Activated effector memory CD4-positive, alpha-beta T cell treated with Interleukin-2 at 50 U/mL for 16 hours (primary cell): ENCODE measurements at places on chromosomes 4 and X.

GRCh38 chrX:13936521-13937225 is 93.0 kb downstream of the GEMIN8 start:
- no peak for DNase-seq

DNA sequence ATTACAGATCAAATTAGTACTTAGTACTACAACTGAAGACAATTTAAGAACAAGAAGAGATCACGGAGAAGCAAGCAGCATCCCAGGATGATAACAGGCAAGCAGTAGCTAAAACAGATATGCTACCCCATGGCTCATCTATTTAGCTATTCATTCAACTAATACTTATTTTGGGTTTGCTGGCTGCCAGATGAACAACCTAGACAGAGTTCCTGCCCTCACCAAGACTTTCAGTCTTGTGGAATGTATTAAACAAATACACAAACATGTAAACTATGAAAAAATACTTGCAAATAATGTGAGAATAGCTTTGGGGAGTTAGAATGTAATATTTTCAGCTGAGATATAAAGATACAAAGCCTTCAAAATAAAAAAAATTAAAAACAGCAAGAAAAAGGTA is 2.4 kb upstream of the CORIN start:
- no peak for DNase-seq

DNA sequence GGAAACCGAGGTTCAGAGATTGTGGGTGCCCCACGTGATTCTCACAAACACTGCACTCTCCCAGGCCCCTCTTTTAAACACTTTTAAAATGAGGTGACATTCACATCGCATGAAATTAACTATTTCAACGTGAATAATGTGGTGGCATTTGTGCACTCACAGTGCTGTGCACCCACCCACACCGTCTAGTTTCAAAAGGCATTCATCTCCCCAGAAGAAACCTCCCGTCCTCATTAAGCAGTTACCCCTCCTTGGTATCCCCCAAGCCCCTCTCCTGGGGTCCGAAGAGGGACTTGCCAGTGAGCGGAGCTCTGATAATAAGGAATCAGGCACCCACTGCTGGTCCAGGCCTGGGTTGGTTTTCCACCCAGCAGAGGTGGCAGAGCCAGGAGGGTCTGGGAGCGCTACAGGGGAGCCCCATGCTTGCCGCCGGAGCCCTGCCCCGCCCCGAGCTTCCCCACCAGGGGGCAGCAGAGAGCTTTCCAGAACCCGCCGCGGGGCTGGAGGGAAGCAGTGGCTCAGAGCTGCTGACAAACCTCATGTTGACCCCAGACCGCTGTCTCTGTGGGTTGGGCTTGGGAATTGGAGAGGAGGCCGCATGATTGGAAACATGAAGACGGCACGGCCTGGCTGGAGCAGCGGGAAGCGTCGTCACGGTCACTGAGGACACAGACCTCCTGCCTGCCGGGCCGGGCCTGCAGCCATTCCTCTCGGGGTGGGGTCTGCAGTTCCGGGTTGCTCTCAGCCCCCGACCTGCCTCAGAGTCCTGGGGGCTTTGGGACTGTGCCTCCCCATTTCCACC is 27.5 kb upstream of the HTRA3 start:
- peak; percentile 61 for DNase-seq

- DNase-seq, result no peak
These were observed 654 bp upstream of the STS start for GRCh38 chrX:7146703-7147412.

GRCh38 chrX:65900850-65901844 is 138.7 kb downstream of the VSIG4 start:
- no peak for DNase-seq

- no peak for DNase-seq
These were observed 18.0 kb downstream of the CMC4 start for GRCh38 chrX:155052738-155053498.

DNA sequence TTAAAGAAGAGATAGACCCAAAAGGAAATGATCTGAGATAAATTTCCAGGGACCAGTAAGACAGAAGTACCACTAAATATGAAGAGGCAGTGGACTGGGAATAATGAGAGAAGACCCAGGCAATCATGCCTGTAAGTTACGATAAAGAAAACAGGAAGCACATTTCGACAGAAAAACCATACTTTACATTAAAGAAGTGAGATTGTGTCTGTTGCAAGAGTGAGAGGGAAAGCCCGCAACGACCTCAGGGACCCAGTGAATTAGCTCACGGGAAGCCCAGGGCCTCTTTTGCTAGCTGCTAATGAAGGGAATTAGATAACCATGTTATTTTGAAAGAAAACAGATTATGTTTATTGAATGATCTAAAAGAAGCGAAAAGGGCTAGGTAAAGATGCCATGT is 28.9 kb upstream of the ACSL1 start:
- DNase-seq, result no peak

GRCh38 chrX:122641826-122642225 is 542.3 kb upstream of the GRIA3 start:
- no peak for DNase-seq

DNA sequence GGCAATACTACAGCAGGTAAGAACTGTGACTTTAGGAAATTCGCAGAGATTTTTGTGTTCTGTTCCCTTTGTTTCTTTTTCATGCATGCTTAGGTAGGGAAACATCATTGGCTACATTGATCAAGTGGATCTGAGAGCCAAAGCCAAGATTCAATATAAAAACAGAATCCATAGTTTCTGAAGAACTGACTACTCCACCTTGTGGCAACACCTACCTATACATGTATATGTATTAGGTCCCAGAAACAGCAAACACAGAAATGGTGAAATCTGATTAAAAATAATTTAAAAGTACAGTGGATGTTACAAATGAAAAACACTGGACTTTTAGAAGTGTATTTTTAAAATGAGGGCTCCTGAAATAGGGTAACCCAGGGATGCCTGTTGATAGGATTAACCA is 322.6 kb upstream of the MAOA start:
- DNase-seq, result no peak

DNA sequence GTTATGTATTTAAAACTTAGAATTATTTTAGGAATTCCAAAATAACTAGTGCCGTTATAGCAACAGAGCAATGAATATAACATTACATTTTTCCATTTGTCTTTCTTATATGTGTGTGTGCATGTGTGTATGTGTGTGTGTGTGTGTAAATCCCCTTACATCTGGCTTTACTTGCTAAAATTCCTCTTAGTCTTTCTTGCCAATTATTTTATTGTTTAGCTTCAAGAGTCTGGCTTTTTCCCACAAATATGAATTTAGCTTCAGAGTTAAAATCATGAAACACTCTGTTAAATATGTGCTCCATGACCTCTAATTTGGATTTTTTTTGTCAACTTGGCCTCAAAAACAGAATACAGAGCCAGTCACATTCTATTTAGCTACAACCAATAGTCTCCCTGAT is 18.9 kb downstream of the FGF13 start:
- no peak for DNase-seq

DNA sequence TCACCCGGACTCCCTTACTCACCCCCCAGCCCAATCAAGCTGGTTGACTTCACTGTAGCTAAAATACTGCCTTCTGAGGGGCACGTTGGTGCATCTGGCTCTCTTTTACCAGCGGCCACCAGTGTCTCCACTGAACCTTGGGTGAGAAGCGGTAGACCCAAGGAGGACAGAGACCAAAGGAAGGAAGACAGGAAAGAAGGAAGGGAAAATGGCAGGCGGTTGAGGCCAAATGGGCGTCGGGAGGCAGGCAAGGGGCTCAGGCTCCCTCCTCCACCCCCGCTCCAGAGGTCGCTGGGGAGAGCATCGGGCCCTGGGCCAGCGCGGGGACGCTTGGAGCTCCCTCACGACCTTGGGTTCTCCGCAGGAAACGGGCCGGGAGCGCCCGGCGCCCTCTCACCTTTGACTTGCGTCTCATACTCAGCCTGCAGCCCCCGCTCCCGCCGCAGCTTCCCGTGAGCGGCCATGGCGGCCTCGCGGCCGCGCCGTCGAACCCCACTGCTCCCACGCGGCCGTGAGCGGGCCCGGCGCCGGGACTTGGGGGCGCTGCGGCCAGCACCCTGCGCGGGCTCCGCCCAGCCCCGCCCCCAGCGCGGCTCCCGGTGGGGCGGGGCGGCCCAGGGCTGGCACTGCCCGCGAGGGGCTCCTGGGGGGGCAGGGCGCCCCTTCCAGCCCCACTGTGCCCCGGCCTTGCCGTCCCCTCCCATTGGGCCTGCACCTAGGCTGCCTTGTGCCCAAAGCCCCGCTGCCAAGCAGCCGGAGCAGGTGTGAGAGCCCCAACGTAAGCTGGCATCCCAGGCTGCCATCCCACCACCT is at the start of gene ARHGAP4:
ARHGAP4 (minus strand) TSS at position 526 of the 813 bp plus-strand sequence; CDS start at position 464, 62 bp downstream.
- no peak for DNase-seq

DNA sequence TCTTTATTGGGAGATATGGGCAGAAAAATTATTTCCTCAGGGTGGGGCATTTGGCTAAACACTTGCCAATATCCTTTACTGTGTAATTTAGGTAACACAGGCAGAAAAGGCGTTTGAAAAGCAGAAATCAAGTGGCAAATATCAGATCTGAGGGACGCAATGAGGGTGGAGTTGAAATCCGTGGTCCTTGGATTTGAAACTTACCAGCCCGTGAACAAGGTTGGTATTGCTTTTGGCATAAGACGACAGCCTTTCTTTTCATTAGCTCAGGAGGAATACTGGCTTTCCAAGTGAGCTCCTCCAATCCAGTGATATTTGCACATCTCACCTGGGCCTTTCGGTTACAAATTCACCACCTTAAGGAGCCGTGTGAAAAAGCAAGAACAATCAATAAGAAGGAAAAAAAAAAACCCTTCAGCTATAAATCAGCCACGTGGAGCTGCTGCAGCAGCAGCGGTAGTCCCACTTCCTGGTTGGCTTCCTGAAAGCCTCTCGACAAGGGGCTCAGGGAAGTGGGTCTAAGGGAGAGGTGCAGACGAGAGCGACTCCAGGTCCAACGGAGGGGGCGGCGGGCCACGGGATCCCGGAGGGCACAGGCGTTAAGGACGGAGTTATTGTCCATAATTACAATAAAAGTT is 734 bp upstream of the GALNT7 start:
- peak; percentile 7 for DNase-seq

- no peak for DNase-seq
These were observed 8.3 kb downstream of the CYTL1 start for GRCh38 chr4:5010984-5011383.

GRCh38 chr4:144104509-144105130 is 35.9 kb downstream of the GYPA start:
- DNase-seq, result no peak

DNA sequence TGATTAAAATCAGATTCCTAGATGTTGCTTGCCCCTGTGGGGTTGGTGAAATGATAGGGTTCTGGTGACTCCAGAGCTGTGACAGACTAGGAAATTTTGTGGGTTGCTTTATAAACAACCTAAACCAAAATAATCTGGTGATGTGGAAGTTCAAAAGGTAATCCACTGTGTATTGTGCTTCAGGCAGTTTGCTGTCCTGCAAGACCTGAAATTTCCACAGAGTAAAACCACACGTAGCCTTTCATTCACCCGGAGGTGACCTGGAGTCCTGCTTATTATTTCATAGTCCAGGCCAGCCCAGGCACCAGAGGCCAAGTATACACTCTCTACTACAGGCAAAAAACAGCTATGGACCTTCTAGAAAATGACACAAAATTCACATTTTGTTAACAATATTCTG is 114.6 kb upstream of the CBR4 start:
- no peak for DNase-seq
